Effector memory CD8-positive, alpha-beta T cell (primary cell): ENCODE measurements at places on chromosomes 1 and 21.

GRCh38 chr1:21910558-21911204 is 26.4 kb downstream of the HSPG2 start:
- no peak for DNase-seq

DNA sequence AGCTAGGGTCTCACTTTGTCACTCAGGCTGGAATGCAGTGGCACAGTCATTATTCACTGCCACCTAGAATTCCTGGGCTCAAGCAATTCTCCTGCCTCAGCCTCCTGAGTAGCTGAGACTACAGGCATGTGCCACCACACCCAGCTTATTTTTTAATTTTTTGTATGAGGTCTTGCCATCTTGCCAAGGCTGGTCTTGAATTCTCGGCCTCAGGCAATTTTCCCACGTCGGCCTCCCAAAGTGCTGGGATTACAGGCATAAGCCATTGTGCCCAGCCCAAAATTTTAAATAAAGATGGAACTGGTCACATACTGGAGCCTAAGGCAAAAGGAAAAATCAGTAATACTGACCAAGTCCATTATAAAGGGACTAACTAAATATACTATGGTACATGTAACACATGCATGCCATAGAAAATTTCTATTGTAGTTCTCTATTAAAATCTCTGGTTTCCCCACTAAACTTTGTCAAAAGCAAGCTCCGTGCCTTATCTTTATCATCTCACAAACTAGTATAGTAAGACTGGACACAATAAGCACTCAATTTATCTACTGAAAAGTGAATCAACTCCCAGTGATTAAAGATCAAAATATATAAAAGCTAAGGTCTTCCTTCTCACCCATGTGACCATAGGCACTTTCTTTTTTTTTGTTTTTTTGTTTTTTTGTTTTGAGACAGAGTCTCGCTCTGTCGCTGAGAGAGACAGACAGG is 61.6 kb downstream of the HSF2BP start:
- no peak for DNase-seq

DNA sequence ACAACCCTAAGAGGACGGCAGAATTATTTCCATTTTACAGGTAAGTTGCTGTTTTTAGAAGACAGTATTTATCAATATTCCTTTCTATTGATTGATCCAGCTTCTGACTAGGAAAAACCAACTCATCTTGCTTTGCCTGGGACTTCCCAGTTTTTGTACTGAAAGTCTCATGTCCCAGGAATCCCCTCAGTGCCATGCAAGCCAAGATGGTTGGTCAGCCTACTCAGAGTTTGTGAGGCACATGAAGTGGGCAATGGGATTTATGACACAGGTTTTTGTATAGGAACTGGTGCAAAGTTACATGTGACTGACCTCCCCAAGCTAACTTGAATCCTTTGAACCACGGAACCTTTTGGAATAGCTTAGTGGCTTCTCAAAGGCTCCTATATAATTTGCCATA is 45.5 kb downstream of the GNG12 start:
- DNase-seq, result no peak

- DNase-seq, result no peak
Measured at GRCh38 chr1:165842671-165843129, 15.3 kb downstream of the UCK2 start.

DNA sequence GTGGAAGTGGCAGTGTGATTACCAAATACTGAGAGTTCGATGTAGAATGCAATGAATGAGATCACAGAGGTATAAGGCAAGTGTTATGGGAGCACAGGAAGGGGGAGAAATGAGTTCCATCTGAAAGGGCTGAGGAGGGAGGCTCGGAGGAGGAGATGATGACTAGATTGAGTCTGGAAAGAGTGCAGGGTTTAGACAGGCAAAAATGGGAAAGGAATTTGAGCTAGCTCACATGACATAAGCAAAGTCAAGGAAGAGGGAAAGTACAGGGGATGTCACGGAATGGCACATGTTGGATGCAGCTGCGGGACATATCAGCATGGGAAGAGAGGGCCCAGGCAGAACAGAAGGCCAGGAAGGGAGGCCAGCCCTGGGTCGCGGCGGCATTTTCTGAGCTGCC is 132.7 kb downstream of the RUNX1 start:
- no peak for DNase-seq

DNA sequence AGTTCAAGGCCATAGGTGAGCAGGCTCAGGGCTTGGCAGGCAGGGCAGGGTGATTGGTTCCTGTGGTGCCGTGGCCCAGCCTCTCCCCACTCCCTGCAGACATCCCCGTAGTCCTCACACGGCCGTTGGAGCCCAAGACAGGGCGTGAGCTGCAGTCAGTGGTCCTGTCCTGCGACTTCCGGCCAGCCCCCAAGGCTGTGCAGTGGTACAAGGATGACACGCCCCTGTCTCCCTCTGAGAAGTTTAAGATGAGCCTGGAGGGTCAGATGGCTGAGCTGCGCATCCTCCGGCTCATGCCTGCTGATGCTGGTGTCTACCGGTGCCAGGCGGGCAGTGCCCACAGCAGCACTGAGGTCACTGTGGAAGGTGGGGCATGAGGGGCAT is 71.9 kb downstream of the OBSCN start:
- no peak for DNase-seq

DNA sequence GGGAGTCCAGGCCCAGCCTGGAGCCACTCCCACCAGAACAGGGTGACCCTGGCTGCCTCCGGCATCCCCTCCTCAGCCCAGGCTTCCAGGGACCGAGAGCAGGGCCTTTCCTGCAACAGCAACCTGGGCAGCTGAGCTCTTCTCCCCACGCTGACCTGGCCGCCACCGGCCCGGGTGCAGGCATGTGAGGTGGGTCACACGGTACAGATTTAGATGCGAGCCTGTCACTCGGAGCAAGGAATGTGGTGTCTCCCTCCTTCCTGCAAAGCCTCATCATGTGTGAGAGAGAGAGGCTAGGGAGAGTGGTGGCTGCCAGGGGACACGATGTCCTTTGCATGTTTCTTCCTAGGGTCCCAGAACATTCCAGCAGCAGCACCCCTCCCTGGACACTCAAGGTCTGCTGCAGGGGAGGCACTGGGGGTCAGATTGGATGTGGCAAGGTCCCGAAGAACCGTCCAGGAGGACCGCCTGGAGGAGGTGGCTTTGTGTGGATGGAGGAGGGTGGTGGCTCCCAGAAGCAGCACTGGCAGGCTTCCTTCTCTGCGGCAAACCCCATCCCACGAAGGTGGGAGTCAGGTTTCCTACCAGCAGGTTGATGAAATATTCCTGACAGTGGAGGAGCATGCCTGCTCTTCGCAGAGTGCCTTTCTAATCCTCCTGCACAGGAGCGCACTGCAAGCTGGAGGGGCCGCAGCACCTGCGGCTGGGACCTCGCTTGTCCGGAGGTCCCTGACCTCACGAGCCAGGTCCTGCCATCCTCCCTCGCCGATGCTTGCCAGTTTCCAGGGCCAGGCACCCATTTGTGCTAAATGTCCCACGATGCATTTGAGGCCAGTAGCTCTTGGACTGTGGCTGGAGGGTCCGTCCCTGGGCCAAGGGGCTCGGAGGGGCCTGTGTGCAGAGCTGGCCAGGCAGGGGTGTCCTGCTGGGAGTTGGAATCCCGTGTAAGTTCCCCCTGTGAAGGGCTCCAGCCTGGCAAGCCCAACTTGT is 68.4 kb downstream of the PRDM16 start:
- no peak for DNase-seq

DNA sequence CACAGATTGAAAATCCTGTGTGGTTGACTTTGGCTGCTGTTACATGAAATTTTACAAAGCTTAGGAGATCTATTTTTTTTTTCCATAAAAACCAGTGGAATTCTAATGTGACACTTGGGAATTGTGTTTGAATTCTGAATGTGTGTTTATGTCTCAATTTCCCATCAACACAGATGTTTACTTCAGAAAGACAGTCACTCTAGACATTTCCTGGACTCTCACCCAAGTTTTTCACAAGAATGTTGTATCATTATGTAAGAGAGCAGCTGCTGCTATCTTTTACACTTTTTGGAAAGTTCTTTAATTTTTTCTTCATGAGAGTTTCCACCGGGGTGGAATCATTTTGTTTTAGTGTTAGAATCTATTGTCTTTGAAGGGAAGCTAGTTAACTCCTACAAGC is 210.1 kb downstream of the GIPC2 start:
- no peak for DNase-seq

DNA sequence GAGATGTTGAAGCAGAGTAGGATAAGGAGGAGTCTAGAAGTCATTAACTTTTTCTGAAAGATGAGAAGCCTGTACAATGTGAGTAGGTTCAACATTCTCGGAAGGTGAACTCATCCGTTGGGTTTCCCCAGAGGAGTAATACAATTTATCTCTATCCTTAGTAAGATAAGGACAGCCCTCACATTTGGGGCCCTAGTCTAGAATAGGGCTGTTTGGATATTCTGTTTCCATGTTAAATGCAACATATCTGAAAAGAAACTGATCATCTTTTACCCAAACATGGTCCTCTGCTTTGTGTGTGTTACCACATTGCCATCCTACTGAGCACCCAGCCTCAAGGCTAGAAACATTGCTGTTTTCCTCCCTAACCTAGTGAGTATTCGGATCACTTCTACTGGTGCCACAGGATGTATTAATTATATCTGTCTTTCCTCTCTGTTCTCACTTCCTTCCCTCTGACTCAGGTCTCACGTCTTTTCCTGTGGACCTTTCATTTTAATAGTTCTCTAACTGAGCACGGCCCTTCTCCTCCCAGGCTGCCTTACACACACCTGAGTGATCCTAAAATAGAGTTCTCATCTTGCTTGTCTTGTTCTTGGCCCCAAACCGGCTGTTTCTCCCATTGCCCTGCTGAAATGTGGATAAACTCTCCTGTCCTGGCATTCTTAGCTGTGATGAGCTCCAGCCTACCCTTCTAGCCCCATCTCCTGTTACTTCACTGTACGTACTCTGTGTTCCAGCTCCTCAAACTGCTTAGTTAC is 91.7 kb downstream of the CDC14A start:
- DNase-seq, result no peak

GRCh38 chr1:232875536-232875935 is 70.3 kb downstream of the MAP10 start:
- DNase-seq, result no peak

DNA sequence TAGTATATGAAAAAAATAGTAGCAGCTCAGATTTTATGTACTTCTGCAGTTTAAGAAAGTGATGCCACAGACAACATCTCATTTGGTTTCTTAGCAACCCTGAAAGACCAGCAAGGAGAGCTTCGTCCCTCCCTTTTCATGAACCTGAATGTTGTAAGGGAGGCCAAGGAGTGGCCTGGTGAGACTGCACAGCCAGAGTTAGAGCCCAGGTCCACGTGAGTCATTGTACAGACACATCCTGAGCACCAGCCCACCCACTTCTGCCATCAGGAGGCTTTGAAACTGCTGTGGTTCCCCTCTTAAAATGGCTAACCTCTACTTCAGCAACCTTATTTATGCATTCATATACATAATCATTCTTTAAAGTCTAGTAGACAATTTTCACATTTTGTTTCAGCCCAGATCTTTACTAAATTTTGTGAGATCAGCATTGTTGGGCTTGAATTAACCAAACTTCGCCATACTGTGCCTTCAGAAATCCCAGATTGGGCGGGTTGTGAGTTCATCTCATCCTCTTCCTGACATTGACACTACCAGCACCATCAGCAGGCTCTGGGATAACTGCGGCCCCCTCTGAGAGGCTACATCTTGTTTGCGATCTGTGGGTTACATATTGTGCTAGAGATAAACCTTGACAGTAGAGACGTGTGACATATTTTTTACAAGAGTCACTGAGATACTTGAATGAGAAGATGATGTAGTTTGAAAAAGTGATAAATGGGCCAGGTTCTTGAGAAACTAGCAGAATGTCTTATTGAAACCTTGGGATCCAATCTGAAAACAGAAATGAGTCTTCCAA is 106.7 kb downstream of the CAMTA1 start:
- DNase-seq, result no peak

GRCh38 chr1:31413405-31414001 is 490 bp downstream of the SERINC2 start:
- no peak for DNase-seq

DNA sequence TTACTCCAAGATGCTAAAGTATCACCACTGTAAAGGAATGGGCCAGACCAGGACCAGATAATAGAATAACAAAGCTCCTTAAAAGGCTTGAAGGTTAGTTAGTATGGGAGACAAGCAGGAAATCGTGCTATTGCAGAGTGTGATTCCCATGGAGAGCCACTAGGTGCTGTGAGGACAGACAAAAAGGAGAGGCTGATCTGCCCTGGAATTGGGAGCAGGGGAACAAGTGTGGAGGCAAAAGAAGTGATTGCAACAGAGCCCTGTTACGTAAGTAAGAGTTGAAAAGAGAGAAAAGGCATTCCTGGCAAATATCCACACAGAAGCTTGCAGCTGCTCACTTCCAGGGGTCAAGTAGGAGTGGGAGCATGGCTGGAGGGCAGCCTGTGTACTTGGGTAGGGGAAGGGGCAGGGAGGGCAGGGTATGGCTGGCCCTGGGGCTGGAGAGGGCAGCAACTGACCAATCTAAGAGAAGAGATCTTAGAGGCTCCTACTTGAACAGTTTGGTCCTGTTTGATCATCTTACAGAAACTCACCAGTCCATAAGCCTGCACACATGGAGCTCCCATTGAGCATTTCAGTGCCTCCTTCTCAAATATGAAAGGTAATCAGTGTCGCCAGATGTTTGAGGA is 207.7 kb upstream of the GJB5 start:
- DNase-seq, result no peak

GRCh38 chr1:173161510-173162221 is 45.5 kb downstream of the TNFSF4 start:
- no peak for DNase-seq

- no peak for DNase-seq
Measured at GRCh38 chr1:23768733-23769132, 9.5 kb upstream of the PITHD1 start.

DNA sequence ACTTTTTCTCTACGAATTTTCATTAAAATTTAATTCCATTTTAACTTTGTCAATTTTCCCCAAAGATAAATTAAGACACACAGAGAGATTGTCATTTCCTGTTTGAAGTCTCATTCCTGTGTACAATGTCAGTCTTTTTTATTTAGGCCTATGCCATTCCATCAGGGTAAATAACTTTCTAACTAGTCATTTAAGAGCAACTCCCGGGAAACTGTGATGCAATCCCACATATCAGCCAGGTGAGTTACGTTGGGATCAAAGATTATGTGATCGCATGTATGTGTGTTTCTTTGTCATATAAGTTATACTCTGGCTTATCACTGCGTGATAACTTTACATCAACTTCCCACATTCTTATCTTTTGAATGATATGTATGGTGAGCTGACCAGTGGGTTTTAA is 86.1 kb upstream of the S1PR1 start:
- DNase-seq, result no peak

- no peak for DNase-seq
Measured at GRCh38 chr21:42265231-42265812, 46.4 kb downstream of the ABCG1 start.
